ENCODE measurements at places on chromosomes 6 and 20. TPM values are rescaled to one million over a fixed set of nuclear protein-coding genes. Genes with fewer than 3 reads are reported as not detected.

- no peak for DNase-seq
Measured at GRCh38 chr6:166900956-166901607, 55.3 kb downstream of the RNASET2 start.

- DNase-seq: no peak
Measured at GRCh38 chr6:9540534-9541126, 874.2 kb downstream of the TFAP2A start.

- no peak for DNase-seq
Measured at GRCh38 chr6:42112351-42112750, 30.1 kb downstream of the C6orf132 start.

GRCh38 chr20:2285613-2286012 is 10.2 kb upstream of the TGM3 start:
- no peak for DNase-seq

DNA sequence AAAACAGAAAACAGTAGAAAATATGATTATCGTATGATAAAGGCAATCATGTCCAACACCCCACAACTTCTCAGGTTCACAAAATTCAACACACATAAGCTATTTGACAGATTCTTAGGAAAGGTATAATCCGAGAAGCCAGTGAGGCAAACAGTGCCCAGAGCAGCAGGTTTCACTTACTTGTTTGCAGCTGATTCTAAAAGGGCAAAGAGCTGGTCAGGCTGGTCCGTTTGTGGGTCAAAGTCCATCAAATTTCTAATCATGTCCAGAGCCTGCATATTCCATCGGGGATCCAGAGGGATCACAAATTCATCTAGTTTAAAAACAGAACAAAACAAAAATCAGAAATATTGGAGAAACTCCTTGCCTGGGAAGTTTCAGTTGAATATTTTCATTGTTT is 69.8 kb upstream of the LYRM2 start:
- no peak for DNase-seq

GRCh38 chr20:13552061-13552460 is 86.7 kb downstream of the TASP1 start:
- no peak for DNase-seq

The ULBP1 gene
- total RNA-seq: 3.9 TPM

The TMC2 gene
- total RNA-seq: 1.7 TPM

DNA sequence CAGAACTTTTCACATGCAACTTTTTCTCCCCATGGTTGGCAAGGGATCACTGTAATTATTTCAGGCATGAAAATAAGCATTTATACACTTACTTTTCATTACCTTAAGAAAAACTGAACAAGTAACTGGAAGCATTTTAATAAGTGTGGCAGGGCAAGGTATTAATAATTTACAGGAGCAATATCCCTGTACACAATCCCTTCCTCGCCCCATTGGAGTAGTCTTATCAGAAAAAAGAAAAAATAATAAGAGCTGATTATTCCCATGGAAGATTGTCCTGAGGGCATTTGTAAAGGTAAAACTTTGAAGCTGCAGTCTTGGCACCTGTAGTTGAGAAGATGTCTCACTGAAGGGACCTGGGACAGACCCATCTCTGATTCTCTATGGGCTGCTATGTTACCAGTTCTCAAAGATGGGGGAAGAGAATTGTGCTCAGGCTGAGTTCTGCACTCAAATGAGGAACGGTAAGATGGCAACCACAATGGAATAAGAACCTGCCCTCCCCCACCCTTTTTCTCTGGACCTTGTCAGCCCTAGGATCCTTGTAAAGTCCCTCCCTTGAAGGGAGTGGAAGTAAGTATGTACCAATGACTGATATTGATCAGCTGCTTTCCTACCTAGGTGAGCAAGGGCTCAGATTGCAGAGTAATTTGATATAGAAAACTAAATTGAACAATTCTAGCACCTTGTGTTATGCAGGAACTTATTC is 70.0 kb upstream of the AHI1 start:
- DNase-seq: no peak

GRCh38 chr6:96913621-96914020 is 10.9 kb upstream of the KLHL32 start:
- no peak for DNase-seq

The NR2E1 gene
- 9.8 TPM for total RNA-seq

GRCh38 chr6:129209355-129209754 is 326.4 kb downstream of the LAMA2 start:
- DNase-seq: no peak

The FAM162B gene
- 2.8 TPM for total RNA-seq

- no peak for DNase-seq
Measured at GRCh38 chr20:10076126-10077080, 41.6 kb downstream of the ANKEF1 start.

DNA sequence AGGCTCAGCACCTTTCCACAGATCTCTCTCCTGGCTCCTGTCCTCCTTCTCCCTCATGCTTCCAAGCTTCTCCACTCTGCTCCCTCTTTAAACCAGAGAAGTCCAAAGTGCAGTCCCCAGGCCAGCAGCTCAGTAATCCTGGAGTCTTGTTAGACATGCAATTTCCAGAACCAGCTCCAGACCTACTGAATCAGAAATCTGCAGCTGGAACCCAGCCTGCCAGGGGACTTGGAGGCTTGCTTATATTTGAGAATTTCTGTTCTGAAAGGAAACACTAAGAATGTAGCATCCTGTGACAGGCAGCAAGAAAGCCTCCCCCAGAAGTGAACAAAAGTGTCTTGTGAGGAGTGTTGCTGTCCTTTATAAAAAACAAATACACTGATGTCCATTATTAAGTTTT is 438.1 kb downstream of the BCKDHB start:
- no peak for DNase-seq

GRCh38 chr6:37651991-37652390 is 45.7 kb downstream of the MDGA1 start:
- DNase-seq: no peak

DNA sequence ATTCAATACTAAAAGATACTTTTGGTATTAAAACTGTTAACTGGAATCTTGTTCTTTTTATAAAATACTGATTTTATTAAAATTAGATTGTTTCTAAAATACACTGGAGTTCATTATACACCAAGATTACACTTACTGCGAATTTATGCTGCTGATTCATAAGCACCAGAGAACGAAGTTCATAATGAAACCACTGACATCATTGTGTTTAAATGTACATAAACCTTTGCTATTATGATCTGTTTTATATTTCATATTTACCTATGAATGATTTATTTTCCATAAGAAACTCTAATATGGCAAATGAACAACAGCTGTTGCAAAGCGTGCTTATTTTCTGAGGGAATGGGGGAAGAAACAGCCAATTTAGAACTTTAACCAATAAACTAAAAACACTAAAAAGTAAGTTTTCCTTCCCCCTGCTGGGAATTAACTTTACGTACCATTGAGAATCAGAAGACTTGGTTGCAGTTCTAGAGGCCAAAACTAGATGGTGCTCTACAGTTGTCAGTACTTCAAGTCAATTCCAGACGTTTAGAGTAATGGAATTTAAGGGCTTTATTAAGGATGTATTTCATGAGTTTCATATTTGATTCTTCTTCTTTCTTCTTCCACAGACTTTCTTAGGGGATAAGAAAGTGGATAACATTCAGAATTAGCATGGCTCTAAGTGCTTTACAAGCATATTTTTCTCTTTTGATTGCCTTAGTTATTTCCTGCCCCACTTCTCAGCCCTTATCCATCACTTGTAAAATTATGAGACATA is 30.8 kb upstream of the COL19A1 start:
- DNase-seq: no peak

The ARFGEF3 gene
- 65.7 TPM for total RNA-seq

GRCh38 chr6:79261666-79262065 is 27.2 kb upstream of the HMGN3 start:
- DNase-seq: no peak

DNA sequence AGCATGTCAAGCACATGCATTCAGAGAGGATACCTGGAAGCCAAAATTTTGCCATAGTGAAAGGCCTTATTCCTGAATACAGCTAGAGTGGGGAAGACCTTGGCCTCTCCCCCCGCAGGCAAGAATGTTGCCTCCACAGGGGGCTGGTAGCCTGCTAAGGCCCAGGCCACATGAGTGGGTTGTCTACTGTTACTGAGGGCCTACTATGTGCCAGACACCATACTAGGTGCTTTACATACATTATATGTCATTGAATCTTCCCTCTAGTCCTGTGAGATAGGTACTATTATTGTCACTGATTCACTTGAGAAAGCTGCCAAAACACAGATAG is 642 bp upstream of the PI16 start:
- DNase-seq: no peak

- DNase-seq: no peak
Measured at GRCh38 chr6:140858381-140858971, 1274.2 kb upstream of the GJE1 start.

- DNase-seq: no peak
Measured at GRCh38 chr20:53922901-53923314, 147.5 kb downstream of the BCAS1 start.

The CTCFL gene
- total RNA-seq: not detected

DNA sequence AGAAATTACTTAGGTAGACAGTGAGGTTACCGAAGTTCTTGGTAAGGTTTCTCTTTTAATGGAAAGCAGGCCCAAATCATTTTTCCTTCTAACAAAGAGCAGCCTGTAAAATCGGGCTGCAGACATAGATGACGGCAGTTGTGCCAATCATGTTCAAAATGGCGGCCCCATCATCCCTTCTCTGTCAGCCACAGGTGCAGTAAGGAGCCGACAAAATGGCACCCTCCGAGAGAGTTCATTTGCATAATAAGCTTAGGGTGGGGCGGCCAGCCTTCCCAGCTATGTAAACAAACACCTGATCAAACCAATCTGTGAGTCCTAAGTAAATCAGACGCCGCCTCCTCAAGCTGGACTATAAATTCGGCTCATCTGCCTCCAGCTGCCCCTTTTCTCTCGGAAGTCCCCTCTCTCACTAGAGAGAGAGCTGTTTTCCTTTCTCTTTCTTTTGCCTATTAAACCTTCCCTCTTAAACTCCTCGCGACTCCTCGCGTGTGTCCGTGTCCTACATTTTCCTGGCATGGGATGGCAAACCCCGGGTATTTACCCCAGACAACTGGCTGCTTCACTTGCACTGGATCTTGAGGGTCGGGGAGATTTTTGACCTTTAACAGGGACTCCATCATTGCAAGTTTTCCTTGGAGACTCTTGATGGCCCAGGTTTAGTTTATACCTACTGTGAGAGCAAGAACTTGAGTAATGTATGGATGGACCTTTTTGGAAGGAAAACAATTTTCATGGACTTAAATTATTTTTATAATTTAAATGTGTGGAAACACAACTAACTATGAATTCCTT is 8.9 kb upstream of the DDR1 start:
- no peak for DNase-seq

- DNase-seq: no peak
Measured at GRCh38 chr20:9021699-9022098, 47.2 kb upstream of the PLCB4 start.
